ENCODE measurements at places on chromosomes 11 and 22.

GRCh38 chr11:8289492-8289918, 25.8 kb upstream of the LMO1 start:
- no peak for DNase-seq

GRCh38 chr11:9575260-9576240, 2.1 kb downstream of the WEE1 start:
- peak; percentile 26 for DNase-seq

- DNase-seq, result no peak
These were observed 19.4 kb downstream of the NADSYN1 start for GRCh38 chr11:71472357-71472885.

DNA sequence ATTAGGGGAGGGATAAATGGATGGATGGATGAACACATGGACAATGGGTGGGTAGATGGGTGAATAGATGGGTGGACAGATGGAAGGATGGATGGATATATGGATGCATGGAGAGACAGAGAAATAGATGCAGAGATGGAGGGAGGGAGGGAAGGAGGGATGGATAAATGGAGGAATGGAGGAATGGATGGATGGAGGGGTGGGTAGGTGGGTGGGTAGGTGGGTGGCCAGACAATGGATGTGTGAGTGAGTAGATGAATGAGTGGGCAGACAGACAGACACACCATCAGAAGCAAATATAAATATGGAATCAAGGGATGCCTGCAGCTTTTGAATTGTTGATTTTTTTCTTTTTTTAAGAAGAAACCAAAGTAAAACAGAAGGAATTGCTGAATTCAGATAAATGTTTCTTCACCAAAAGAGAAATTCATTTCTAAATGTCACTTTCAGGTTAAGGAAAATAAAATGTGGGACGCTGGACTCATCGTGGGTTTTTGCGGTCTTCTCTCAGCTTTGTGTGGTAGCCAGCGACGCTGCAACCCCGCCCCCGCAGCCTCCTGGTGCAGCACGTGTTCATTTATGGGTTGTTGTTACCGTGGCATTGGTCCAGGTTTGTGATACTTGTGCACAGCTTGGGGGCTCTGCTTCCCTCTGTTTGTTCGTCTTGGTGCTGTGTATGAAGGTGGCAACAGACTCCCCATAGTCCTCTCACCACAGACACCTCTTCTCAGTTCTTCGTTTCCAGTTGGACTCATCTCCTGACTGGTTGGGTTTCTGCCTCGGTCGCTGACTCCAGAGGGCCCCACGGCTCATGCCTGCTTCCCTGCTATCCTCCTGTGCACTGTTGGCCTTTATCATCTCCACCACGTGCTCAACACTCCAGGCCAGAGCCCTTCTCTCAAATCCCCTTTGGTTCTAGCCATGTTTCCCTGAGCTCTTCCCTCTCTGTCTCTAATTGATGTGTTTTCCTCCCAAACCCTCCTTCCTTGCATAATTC, 76.4 kb downstream of the CDKN1C start:
- DNase-seq, result no peak

- DNase-seq, result peak; percentile 21
These were observed 757 bp upstream of the HINFP start for GRCh38 chr11:119120639-119121007.
